Omental fat pad (tissue), 4 donors: ENCODE measurements at places on chromosomes 12 and 14.

- DNase-seq, result no peak
These were observed 934.9 kb downstream of the LRFN5 start for GRCh38 chr14:42541535-42542001.

DNA sequence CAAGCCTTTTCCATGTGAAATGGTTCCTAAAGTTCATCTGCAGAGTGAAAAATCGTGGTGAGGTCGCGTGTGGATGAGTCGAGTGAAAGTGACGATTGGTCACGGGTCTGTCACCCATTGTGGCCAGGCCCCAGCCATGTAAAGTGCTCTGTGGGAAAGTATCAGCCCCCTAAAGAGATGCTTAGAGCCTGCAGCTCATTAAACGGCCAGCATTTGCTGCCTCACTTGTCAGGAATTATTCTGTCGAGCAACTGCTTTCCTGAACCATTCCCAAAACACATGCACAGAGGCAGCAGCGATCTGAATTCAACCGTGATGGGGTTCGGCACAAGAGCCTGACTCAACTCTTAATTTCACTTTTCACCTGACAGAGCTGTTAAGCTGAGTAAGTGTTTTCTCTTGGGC is 16.0 kb downstream of the DBX2 start:
- no peak for DNase-seq

- DNase-seq, result no peak
These were observed 35.8 kb downstream of the DDX51 start for GRCh38 chr12:132108211-132108832.

DNA sequence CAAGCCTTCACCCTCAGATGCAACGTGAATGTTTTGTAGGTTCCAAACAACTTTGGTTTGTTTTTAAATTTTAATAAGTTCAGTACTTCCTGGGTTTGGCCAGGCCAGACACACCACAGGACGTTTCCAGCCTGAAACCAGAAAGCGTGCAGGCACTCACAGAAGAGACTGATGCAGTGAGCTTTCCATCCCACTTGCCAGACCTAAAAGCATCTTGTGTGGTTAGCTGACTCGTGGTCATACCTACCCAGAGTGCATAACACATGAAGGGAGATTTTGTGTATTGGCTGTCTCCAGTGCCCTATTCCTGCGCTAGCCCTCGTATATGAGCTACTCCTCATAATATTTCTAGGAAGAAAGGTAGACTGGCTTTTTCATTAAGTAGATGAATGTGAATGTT is 297.3 kb upstream of the FAR2 start:
- no peak for DNase-seq

DNA sequence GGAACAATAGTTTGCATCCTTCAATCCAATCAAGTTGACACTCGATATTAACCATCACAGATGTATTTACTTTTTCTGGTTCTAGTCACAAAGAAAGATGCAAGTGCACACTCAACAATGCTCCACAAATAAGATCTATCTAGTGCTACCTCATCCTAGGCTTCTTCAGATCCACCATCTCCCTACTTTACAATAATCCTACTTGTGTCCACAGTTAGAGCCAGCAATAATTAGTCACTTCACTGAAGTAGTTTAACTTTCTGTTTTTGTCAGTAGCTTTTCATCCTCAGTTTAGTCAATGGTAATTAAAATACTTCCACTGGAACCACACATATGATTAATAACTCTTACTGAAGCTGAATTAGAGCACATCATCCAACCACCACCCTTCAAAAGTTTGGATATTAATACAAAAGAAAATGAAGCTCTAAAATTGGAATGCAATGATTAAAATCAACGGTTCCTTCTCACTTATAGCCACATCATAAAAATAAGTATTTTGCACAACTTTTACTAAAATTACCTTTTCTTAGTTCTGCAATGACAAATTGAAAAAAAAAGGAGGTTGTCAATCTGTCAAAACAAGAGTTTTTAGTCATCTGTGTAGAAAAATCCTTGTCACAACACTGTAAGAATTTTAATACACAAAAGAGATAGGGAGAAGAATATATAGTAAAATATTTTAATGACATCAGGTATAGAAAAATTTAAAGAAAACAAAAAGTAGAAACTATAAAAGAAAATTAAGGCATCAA is 28.2 kb upstream of the SNRPF start:
- no peak for DNase-seq

- DNase-seq, result no peak
These were observed 122.2 kb downstream of the CRACR2A start for GRCh38 chr12:3630621-3631271.

GRCh38 chr14:72521045-72521444 is 372.9 kb downstream of the DPF3 start:
- DNase-seq, result no peak

- DNase-seq, result no peak
These were observed 172.2 kb downstream of the BRMS1L start for GRCh38 chr14:35998303-35998702.

GRCh38 chr12:30015631-30016337 is 232.0 kb upstream of the TMTC1 start:
- no peak for DNase-seq

GRCh38 chr12:75212072-75212471 is 2.4 kb upstream of the KCNC2 start:
- DNase-seq, result no peak

DNA sequence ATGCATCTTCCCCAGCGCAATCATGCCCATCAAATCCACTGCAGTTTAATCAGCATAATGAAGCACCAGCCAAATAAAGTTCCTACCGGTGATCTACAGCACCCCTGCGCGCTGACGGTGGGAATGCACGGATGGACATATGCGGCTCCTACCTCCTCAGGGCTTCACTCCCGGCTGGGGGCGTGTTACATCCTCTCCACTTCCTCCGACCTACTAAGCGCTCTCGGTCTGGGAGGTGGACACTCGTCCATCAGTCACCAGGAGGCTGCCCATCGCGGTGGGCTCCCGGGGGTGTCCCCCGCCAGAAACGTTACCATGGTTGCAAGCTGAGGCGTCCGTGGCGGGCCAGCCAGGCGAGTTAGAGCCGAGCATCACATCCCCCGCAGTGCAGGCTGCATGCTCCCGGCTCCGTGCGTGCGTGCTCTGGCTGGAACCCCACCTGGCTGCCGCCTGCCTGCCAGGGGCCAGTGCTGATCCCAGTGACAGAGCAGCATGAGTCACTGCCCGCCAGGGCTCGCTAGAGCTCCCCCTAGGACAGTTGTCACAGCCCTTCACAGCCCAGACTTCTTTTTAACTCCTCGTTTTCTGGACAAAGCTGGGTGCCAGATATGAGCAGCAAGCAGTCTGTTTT is 73.0 kb downstream of the CIT start:
- DNase-seq, result no peak
